ENCODE measurements at places on chromosomes 16 and 17. TPM values are rescaled to one million over a fixed set of nuclear protein-coding genes. Genes with fewer than 3 reads are reported as not detected.

SLC6A4 gene
- 5.8 TPM for total RNA-seq

TMC7 gene
- 2.2 TPM for total RNA-seq

RTN4RL1 gene
- 0.25 TPM for total RNA-seq

MAF gene
- total RNA-seq = 39.0 TPM

STARD3 gene
- total RNA-seq = 61.3 TPM

PSMB3 gene
- total RNA-seq = 507 TPM

CACNA1G gene
- not detected for total RNA-seq

C1QTNF8 gene
- total RNA-seq = not detected

METRN gene
- 45.5 TPM for total RNA-seq

TPSB2 gene
- total RNA-seq = not detected

SP2 gene
- 2.9 TPM for total RNA-seq

NUDT16L1 gene
- 33.3 TPM for total RNA-seq

SLC52A1 gene
- 0.25 TPM for total RNA-seq

GAS2L2 gene
- total RNA-seq = under 0.01 TPM

CCL5 gene
- 0.39 TPM for total RNA-seq

TAC4 gene
- not detected for total RNA-seq

CRHR1 gene
- not detected for total RNA-seq

PPL gene
- 4.7 TPM for total RNA-seq

NTN1 gene
- total RNA-seq = 1.0 TPM

WDR90 gene
- 6.8 TPM for total RNA-seq

C1QTNF1 gene
- total RNA-seq = 10.7 TPM

ELAC2 gene
- 67.3 TPM for total RNA-seq

KRT16 gene
- total RNA-seq = not detected

QRICH2 gene
- 5.6 TPM for total RNA-seq

LAT gene
- total RNA-seq = 0.26 TPM

KRT24 gene
- not detected for total RNA-seq

TBC1D26 gene
- total RNA-seq = not detected

TNS4 gene
- not detected for total RNA-seq

PPP1R1B gene
- total RNA-seq = not detected

ORAI3 gene
- 23.7 TPM for total RNA-seq

SLC13A2 gene
- not detected for total RNA-seq

CD300H gene
- total RNA-seq = not detected

AIPL1 gene
- total RNA-seq = not detected

AFMID gene
- total RNA-seq = 47.2 TPM

AGRP gene
- not detected for total RNA-seq

GSG1L2 gene
- total RNA-seq = not detected

CD300LB gene
- not detected for total RNA-seq

CDK10 gene
- total RNA-seq = 37.7 TPM

ALOX12B gene
- not detected for total RNA-seq

MRM1 gene
- total RNA-seq = 2.4 TPM

PLXDC1 gene
- not detected for total RNA-seq

SCNN1B gene
- 3.0 TPM for total RNA-seq

MARVELD3 gene
- total RNA-seq = 0.51 TPM

CD300LG gene
- total RNA-seq = not detected

SETD1A gene
- 1.7 TPM for total RNA-seq

NT5M gene
- 4.2 TPM for total RNA-seq

CCDC154 gene
- total RNA-seq = 0.13 TPM

TPSD1 gene
- not detected for total RNA-seq

CCL8 gene
- 0.13 TPM for total RNA-seq
